ENCODE measurements at places on chromosomes 16 and 17.

- DNase-seq = peak; percentile 86
Observed at GRCh38 chr17:1186923-1187771, 7.4 kb upstream of the ABR start.

DNA sequence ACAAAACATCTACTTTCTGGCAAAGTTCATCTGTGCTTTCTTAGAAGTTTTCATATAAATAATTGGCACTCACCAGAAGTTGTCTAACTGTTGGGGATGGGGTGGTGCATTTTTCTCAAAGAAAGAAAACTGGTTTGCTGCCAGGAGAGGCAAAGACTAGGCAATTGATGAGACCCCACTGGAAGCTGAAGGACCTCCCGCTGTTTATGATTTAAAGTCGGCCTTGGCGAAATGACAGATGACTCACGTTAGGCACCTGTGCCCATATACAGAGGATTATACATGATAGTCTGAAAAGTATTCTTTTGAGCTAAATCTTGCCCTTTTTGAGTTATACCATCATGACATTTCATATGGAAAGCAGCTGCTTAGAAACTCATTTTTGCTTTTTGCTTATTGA, 193.0 kb upstream of the ZFHX3 start:
- no peak for DNase-seq

DNA sequence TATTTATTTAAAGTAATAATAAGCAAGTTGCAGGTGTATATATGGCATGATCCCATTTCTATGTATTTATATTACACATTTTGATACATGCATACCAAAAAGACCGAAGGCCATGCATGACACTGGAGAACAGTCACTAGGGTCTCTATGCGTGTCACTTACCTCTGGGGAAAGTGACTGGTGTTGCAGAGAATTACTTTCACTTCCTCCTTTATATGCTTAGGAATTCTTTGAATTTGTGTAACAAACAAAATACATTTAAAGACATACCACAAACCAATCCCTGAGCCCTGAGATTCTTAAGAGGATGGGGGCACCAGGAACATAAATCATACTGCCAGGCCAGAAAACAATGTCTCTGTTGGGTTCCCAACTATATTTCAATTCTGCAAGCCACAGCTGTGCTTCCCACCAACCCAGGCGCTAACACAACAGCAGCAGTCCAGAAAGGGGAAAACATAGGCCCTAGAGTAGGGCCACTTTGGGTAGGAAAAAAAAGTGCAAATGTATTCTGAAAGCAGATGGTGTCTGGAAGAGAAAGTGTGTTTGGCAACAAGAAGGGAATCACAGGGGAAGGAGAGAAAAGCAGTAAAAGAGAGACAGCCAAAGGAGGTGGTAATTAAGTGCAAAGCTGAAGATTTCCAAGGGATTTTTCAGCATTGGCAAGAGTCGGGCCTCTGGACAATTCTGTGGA, 24.5 kb upstream of the HYDIN start:
- DNase-seq = no peak

- DNase-seq = peak; percentile 52
Observed at GRCh38 chr17:47265983-47266541, 12.4 kb downstream of the ITGB3 start.

- no peak for DNase-seq
Observed at GRCh38 chr16:48180868-48181480, 25.2 kb upstream of the ABCC12 start.

DNA sequence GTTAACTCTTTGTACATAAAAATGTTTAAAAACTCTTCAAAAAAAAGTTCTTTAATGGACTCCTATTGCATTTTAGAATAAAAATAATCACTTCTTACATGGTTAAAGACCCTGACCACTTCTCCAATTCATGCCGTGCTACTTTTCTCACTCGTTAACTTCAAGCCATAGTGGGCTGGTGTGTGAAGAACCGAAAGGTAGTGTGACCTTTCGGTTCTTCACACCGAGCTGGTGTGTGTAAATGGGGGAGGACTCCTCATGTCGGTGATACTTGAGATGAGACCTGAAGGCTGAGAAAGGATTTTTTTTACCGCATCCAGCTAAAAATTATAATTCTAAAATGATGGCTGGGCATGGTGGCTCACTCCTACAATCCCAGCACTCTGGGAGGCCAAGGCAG, 22.1 kb downstream of the RFFL start:
- no peak for DNase-seq

GRCh38 chr16:88289968-88290401, 92.8 kb upstream of the ZNF469 start:
- no peak for DNase-seq

GRCh38 chr17:57257895-57258851, 1.9 kb downstream of the MSI2 start:
- DNase-seq = no peak

GRCh38 chr16:46859719-46860152, 24.4 kb upstream of the GPT2 start:
- DNase-seq = peak; percentile 69

GRCh38 chr17:64412944-64413381, 22.3 kb upstream of the PECAM1 start:
- DNase-seq = no peak

DNA sequence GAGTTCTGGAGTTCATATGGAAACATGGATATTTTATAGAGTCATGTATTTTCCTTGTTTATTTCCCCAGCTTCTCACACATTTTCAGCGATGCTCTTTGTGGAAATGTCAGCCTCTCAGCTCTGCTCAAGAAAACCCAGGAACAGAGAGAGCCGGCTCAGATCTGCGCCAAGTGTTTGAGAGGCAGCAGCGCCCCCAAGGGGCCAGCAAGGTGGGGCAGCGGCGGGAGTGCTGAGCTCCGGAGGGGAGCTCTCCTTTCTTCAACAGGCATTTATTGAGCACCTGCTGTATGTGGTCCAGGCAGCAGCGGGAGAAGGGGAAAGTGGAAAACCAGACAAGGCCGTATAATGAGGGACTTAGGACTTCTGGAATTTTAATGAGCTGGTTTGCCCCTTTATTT, 421.1 kb upstream of the C16orf82 start:
- DNase-seq = no peak

GRCh38 chr17:31462261-31462660, 70.8 kb downstream of the RAB11FIP4 start:
- no peak for DNase-seq

GRCh38 chr17:3574231-3574630, 16.6 kb upstream of the TRPV3 start:
- no peak for DNase-seq

GRCh38 chr16:64950262-64950661, 171.6 kb downstream of the CDH11 start:
- DNase-seq = no peak

- DNase-seq = no peak
Observed at GRCh38 chr17:51765282-51766135, 393.0 kb downstream of the CA10 start.

DNA sequence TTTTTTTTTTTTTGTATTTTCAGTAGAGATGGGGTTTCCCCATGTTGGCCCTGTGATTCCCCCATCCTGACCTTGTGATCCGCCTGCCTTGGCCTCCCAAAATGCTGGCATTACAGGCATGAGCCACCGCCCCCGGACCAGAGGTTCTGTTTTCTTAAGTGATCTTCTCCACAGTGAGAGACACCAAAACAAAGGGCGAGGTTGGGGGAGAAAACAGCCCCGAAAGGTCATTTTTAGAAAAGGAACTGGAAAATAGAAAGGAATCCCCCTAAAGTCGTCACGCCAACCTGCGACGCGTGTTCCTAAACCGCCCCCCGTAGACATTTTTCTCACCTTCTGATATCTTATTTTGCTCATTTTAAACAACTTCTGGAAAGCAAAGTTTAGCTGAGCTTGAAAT, 6.1 kb upstream of the AXIN2 start:
- DNase-seq = no peak

GRCh38 chr16:11249233-11250061, 6.6 kb downstream of the SOCS1 start:
- DNase-seq = no peak

Measured in AG10803 (cell line).